Stimulated activated CD8-positive, alpha-beta memory T cell treated with anti-CD3 and anti-CD28 coated beads, Interleukin-2, amount 100 ng/mL, for 1 hour (primary cell): ENCODE measurements at places on chromosomes 4 and X.

DNA sequence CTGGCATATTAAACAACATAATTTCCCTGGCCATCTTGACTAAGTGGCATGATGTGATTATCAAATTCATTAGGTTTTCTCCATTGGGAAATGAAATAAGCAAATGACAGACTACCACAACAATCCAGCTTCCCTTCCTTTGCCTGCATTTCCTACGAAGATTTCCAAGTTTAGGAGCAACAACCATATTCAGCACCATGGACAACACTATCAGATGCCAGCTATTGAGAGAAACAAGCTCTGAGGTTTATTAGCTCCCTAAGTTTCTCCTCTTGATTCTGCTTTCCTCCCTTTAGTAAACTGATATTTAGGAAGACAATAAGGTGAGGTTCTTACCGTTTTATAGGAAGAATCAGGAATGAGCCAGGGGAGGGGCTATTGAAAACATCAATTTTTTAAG lies 36.2 kb downstream of the DCX start:
- DNase-seq, result no peak

DNA sequence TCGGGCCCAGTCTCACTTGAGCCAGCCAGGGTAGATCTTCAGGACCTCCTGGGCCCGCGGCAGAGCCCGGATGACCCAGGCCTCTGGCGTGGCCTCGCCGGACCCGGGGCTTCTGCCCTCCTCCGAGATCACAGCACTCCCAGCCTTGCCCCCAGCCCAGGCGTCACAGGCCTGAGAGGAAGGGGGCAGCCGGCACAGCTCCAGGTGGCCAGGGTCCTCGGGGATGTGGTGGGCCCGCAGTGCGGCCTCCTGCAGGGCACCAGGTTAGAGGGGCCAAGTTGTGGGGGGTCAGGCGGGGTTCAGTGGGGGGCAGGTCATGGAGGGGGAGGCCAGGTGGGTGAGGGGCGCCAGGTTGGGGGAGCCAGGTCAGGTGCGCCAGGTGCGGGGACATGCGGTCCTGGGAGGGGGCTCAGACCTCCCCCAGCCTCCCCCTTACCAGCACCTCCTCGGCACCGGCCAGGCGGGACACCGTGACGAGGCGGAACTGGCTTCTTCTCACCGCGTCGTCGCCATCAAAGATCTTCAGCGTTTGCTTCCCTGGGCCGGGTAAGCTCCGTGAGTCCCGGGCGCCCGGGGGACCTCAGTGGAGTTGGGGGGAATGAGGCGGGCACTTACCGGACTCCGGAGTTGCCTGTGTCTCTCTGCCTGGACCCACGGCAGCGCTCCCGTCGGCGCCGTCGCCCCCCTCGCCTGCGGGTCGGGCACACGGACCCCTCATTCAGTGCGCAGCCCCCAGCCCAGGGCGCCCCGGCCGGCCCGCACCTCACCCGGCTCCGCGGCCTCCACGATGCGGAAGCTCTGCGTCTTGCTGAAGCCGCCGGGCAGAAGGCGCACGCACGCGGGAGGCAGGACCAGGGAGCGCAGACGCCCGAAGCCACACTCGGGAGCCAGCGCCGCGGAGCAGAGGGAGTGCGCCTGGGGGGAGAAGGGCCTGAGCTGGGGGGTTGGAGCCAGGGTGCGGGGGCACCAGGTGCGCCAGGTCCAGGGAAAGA lies 6.0 kb downstream of the DGKQ start:
- DNase-seq, result no peak

- no peak for DNase-seq
Measured at GRCh38 chr4:73704314-73705055, 35.9 kb upstream of the CXCL8 start.

- DNase-seq, result no peak
Measured at GRCh38 chrX:132331000-132331399, 111.8 kb upstream of the RAP2C start.

DNA sequence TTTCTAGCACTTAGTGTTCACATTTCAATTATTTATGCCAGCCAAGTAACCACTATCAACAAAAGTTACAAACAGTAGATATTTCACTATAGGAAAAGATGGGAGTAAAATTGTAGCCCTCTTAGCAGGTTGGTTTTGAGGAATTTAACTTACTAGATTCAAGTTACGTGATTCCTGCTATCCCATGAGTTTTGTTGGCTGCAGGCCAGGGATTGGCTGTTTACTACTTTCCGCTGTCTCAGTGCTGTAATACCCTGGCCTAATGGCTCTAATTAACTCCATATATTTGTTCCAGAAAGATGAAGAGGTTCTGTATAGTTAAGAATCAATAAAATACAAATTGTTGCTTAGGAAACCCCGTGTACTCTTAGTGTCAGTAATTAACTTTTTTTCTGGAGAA lies 55.5 kb upstream of the MAGED1 start:
- no peak for DNase-seq

GRCh38 chr4:20364969-20365368 lies 113.3 kb downstream of the SLIT2 start:
- DNase-seq, result no peak

DNA sequence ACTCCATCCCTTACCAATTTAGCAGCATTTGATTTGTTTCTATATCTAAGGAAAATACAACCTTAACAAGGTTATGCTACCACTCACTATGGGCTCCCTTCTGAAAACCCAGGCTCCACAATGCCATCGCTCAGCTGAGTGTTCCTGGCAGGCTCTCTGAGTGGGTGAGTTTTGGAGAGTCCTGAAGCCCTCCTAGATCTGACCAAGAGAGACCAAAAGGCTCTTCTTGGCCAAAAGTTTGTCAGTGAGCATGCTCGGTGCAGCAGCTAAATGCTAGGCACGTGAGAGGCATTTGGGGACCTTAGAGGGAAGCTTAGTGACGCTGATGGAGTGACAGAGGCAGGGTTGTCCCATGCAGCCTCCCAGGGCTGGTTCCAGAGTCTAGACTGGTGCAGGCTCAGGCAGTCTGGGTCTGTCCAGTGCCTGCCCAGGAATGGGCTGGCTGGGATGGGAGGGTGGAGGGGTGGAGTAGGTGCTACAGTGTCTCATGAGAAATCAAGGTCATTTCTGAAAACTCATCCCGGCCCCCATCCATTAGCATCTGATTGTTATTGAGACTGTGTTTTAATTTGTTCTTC lies 346.8 kb downstream of the NR3C2 start:
- DNase-seq, result no peak

GRCh38 chr4:79917246-79917645 lies 155.8 kb downstream of the ANTXR2 start:
- DNase-seq, result peak; percentile 10

DNA sequence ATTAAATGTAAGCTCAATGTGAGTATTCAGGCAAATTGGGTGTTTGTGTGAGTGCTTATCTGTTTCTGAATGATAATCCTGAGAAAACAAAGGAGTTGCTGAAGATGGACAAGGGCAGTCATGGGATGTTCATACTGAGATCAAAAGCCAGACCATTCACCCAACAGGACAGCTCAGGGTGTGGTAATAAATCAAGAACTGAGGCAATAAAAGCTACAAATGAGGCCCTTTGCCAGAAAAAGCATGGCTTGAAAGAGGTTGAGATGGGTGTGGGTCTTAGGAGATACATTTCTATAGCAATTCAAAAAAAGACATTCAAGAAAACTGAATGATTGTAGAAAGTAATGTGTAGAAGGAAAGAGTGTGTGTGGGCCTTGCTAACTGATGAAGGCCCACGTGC lies 425.8 kb upstream of the BOD1L1 start:
- no peak for DNase-seq

DNA sequence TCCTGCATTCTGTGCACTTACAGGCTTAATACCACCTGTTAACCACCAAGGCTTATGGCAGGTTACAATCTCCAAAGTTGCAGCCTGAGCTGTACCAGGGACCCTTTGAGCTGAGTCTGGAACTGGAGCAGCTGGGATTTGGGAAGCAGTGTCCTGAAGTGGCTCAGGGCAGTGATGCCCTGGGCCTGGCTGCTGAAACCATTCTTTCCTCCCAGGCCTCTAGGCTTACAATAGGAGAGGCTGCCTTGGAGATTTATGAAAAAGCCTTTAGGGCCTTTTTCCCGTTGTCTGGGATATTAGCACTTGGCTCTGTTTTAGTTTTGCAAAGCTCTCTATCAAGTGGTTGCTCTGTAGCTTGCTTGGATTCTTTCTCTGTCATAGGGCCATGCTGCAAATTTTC lies 154.3 kb upstream of the CASK start:
- DNase-seq, result no peak

GRCh38 chr4:526971-527460 lies 28.0 kb downstream of the PIGG start:
- no peak for DNase-seq

- no peak for DNase-seq
Measured at GRCh38 chr4:52904421-52904820, 42.3 kb downstream of the RASL11B start.

GRCh38 chr4:83217721-83218522 lies 66.7 kb downstream of the COQ2 start:
- DNase-seq, result peak; percentile 12

GRCh38 chr4:43423276-43423675 lies 530.8 kb downstream of the GRXCR1 start:
- no peak for DNase-seq

DNA sequence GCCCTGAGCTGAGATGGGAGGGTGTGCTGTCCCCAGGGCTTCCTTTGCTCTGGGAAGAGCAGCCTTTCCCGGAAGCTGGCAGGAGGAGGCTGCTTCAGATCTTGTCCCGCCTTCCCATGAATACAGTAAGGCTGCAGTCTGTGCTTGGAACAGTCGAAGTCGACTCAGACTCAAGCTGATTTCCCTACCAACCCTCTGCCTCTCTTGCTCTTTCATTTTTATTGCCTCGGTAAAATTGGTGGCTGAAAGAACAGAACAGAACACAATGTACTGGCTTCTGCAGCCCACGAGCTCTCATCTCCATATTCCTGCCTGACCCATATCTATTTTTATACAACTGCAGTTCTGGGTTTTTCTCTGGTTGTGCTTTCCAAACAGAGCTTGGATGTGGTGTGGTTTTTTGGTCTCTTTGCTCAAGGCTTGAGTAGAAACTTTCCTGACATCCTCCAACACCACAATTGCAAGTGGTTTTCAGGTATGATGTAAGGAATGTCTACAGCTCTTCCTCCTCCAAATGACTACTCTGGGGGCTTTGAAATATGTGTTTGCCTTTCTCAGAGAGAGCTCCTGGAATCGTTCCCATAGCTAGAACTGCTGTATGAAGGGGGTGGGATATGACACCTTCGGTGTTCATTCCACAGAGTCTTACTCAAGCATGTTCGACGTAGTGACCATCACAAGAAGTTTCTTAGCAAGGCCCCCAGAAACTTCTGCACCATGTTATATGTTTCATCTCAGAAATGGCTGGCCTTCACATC lies 61.3 kb downstream of the ENPP6 start:
- no peak for DNase-seq
